Smooth muscle cell of the pulmonary artery (primary cell): ENCODE measurements at places on chromosomes 4 and X. TPM values are rescaled to one million over a fixed set of nuclear protein-coding genes. Genes with fewer than 3 reads are reported as not detected.

The SEPTIN6 gene
- 12.0 and 20.1 TPM in 2 replicates for total RNA-seq

The PASD1 gene
- total RNA-seq, result not detected in 2 replicates

The SLC25A14 gene
- 8.5 and 9.9 TPM in 2 replicates for total RNA-seq

The SGMS2 gene
- 174 and 197 TPM in 2 replicates for total RNA-seq

The SLC25A53 gene
- 12.6 and 16.4 TPM in 2 replicates for total RNA-seq

The TAF7L gene
- total RNA-seq, result 0.20 and 0.26 TPM in 2 replicates

The NXT2 gene
- 6.8 and 10.3 TPM in 2 replicates for total RNA-seq

The CLNK gene
- not detected in 2 replicates for total RNA-seq

The SPANXN4 gene
- not detected in 2 replicates for total RNA-seq

The RTL3 gene
- 0.07 TPM in 1 of 2 replicates, not detected in the other for total RNA-seq

The ADRA2C gene
- total RNA-seq, result 0.40 and 0.72 TPM in 2 replicates

The RHOH gene
- total RNA-seq, result not detected in 2 replicates

The HS3ST1 gene
- total RNA-seq, result 0.65 and 0.86 TPM in 2 replicates

The ENPEP gene
- 0.43 and 4.7 TPM in 2 replicates for total RNA-seq

The TMEM154 gene
- total RNA-seq, result 0.33 and 1.7 TPM in 2 replicates

The CSN3 gene
- not detected in 2 replicates for total RNA-seq

The TRPC3 gene
- 0.03 and 0.78 TPM in 2 replicates for total RNA-seq

The SATL1 gene
- not detected in 2 replicates for total RNA-seq

The BBS12 gene
- 4.7 and 7.9 TPM in 2 replicates for total RNA-seq

The ZNF630 gene
- 1.2 and 2.9 TPM in 2 replicates for total RNA-seq

The SORCS2 gene
- total RNA-seq, result 0.33 and 0.53 TPM in 2 replicates
